ENCODE measurements at places on chromosomes 1 and 21.

DNA sequence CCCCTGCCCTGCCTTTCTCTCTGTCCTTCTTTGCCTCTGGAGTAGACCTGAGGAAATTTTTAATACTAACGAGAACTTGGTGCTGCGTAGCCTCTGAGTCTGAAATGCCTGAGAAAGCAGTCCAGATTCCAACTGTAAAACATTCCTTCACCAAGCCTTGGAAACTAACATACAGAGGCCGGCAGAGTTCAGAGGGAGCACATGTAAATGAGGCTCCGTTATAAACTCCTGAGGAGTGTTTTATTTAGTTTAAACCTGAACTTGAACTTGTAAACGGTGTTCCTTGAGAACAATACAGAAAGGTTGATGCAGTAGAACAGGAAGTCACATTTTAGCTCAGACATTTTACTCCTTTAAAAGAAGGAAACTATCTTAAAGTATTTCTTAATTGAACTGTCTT, 280.7 kb downstream of the TM2D1 start:
- no peak for DNase-seq

- no peak for DNase-seq
These were observed 2.5 kb downstream of the SRP9 start for GRCh38 chr1:225780134-225780533.

DNA sequence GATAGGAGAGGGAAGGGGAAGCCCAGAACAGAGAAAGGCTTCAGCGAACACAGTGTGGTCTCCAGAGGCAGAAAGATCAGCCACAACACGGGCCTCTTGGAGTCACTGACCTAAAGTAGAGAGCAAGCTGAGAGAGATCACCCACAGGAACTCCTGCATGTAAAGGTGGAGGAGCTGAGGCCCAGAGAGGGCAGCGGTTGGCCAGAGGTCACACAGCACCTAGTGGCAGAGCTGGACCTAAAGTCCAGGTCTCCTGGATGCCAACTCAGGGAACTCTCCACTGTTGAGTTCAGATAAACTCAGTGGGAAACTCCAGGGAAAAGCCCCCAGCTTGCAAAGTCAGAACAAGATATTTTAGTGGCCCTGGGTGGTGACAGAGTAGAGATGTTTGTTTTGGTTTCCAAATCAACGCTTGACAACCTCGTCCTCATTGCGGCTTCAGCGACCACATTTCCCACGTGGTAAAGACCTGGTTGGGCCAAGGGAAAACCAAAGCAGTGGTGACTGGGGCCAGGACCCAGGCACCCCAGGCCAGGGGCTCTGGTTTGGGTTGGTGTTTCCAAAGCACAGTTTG, 4.6 kb downstream of the IFFO2 start:
- no peak for DNase-seq

GRCh38 chr1:154955039-154955717, 721 bp downstream of the PBXIP1 start:
- DNase-seq = no peak

DNA sequence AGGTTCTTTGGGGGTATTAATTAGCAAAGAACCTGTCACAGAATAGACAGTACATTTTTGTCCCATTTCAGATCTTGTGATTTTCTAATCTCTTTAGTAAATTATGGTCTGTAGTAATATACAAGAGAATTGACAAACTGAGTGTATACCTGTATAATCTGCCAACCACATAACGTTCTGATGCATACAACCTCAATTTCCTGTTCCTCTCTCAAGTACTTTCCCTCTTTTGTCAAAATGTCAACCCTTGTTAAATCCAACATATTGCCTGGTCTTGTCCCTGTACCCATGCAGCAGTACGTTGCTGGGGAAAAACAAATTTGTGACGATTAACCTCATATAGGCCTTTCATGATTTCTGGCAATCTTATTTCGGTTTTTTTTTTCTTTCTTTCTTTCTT, 1.1 kb downstream of the ARV1 start:
- DNase-seq = no peak

- no peak for DNase-seq
These were observed 42.8 kb downstream of the ZZZ3 start for GRCh38 chr1:77639557-77640069.

DNA sequence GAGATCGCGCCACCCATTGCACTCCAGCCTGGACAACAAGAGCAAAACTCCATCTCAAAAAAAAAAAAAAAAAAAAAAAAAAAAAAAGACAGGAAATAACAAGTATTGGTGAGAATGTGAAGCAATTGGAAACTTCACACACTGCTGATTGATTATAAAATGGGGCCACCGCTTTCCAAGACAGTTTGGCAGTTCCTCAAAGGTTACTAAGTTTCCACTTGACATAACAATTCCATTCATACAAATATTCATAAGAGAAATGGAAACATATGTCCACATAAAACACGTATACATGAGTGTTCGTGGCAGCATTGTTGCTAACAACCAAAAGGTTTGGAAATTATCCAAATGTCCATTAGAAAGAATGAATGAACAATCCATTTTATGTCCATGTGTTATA, 26.3 kb downstream of the USP24 start:
- no peak for DNase-seq

DNA sequence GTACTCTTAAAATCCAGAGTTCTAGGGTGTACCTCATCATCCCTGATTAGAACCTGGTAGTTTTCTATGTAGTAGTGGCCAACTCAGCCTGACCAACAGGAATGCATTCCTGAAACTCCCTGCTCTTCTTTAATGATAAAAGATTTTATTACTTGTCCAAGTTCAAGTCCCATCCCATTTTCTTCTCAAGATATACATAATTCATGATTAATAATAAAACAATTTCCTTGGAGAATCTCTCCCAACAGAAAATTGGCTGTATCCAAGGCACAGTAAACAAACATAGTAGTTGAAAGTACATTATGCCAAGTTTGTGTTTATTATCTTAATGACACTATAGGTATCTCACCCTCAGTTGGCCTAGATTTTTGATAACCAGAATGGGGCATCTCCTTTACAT, 714.1 kb upstream of the ADAMTS5 start:
- DNase-seq = no peak

DNA sequence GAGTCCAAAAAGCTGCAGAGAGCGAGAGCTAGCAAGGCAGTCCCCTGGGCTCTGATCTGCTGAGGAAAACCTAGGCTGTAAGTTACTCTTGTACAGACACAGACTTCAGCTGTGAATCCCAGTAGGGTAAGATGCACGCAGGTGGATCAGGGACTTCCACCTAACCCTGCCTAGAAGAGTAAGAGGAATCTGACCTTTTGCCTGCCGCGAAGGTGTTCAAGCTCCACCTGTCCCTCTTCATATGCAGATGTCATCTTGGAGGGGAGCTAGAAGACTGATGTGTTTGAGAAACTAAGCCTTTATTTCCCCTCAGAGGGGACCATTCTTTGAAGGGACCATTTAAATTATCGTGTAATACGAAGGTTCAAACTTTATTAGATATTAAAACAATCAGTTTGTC, 108.6 kb upstream of the USP24 start:
- DNase-seq = no peak

GRCh38 chr1:25917996-25918395, 11.8 kb upstream of the STMN1 start:
- DNase-seq = no peak

DNA sequence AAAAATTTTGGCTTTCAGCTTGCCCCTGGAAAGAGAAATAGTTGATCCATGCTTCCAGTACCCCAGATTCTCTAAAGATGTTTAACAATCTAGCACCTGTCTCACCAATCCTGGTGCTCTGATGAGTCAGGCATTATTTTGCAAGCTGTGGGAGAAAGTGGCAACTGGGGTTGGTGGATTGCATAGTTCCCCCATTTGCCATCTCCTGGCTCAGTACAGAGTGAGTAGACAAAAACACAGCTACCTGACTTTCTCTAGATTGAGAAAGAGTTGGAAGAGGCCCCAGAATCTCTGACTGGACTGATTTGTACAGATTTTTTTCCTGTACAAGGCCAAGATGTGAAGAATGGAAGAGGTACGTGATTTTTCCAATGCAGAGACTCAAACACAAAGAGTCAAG, 75.1 kb upstream of the NEGR1 start:
- DNase-seq = no peak

- no peak for DNase-seq
These were observed 5.7 kb upstream of the CCT8 start for GRCh38 chr21:29078869-29079767.

DNA sequence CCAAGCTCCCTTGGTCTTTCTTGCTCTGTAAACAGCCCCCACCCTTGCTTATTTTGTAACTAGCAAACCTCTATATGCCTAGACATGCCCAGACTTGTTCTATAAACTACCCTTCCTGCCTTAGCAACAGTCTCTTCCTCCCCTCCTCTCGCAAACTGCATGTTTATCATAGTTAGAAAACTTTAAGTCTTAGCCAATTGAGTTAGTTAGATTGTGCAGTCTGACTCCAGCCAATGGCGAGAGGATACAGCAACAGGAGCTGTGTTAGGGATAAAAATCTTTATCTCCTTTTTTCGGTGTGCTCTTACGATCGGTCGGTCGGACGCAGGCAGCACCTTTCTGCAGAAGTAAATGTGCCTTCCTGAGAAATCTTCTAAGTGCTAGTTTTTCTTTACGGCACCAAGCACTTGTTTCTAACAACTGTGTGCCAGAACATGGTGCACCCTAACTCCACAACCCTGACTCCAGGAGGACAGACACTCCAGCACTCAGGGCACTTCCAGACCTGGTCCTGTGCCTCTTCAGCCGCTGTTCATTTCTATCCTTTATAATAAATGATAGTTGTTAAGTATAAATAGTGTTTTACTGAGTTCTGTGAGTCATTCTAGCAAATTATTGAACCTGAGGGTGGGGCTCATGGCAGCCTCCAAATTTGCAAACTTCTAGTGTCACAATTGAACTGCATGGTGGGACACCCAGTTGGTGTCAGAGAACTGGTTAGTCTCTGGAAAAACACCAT, 25.7 kb upstream of the GNG4 start:
- no peak for DNase-seq

DNA sequence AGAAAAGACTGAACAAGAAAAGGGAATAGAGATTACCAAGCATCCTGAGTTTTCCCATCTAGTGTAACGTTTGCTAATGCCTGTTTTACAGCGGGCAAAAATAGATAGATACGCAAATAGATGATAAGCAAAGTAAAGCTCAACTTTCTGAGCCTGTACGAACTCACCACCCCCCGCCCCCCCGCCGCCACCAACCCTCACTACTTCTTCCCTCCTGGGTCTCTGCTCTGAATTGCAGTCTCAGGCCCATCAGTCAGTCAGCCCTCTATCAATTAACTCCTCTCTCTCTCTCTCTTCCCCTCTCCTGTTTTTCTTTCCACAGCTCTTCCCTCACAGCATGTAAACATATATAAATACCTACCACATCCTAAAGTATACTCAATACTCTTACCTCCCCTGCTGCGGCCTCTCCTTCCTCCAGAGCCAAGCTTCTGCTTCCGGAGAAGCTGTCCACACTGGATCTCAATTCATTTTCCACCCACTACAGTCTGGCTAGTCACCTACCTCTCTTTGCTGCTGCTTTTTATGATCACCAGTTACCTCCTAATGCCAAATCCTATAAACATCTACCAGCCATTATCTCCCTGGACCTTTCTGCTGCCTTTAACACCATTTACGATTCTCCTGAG, 64.6 kb downstream of the CAPN2 start:
- DNase-seq = no peak

GRCh38 chr1:148363439-148363810, 119.7 kb downstream of the PPIAL4G start:
- no peak for DNase-seq

- no peak for DNase-seq
These were observed 82.6 kb upstream of the F3 start for GRCh38 chr1:94624203-94624602.

DNA sequence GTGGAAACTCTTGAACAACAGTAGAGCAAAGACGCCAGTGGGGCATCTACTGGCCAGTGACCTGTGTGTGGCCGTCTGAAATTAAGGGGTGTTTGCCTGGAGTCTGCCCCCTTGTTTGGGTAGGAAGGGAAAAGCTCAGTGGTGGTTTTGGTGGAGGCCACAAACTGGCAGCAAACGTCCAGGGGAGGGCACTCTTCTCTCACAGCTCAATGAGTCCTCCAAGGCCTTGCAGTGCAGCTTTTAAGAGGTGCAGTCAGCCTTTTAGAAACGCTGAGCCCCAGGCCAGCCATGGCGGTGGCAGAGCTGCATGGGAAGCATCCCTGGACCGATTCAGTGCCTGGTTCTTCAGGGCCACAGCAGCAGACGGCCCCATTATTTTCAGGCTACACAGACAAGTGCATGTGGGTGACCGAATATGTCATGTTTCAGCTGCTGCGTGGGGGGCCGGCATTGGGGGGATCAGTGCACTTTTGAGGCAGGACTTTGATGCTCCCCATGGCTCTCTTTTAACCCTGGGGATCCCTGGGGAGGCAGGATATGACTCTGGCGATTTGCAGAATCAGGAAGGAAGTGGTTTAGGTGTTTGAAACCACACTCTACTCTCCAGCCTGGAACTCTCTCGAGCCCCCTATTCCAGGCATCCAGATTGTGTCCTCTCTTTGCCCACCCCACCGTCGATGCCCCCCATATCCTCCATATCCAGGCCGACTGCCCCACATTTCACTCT, 414.0 kb downstream of the PRDM2 start:
- DNase-seq = no peak

DNA sequence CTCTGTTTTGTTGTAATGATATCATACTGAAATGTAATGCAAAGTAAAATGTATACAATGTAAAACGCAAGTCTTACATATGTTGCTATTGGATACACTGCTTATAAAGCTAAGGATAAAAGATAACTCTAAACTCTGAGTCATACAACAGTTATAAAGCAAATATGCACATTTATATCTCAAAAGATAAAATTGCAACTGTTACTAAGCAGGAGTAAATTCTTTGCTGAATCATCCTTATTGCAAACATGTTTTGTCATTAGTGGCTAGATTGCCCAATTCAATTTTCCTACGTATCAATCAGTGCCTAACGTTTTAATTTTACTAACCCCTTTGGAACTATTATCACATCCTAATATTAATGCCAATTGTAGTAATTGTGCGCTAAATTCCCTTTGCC, 762.9 kb downstream of the LTN1 start:
- DNase-seq = no peak

DNA sequence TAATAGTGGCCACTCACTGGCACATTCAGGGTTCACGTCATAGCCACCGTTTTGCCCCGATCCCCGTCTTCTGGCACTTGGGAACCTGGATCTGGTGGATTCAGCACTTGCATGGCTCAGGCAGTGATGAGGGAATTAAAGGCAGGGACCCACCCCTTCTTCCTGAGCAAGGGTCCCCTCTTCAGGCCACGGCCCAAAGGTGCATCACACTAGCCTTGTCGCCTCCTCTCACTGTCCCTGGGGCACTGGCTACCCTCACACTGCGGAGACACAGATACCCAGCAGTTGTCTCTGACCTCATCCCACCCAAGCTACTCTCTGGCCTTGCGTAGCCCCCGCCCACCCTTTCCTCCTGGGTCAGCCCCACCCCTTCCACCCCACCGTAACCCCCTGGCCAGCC, 19.9 kb upstream of the LDLRAP1 start:
- DNase-seq = no peak

DNA sequence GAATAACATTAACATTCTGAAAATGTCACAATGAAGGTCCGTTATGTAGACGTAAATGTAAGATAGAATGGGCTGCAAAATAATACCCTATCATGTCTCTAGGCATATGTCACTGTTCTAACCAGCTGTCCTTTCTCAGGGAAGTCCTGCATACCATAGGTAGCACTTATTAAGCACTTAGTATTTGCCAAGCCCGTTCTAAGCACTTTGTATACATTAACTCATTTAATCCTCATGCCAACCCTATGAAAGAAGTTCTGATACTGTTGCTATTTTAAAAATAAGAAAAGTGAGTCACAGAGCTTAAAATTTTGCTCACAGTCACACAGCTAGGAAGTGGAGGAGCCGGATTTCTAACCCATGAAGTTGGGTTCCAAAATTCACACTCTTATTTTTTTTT, 15.7 kb downstream of the GAS5 start:
- DNase-seq = no peak

Data from GOT3 (cell line).